NCI-H1092 treated with DMSO at 0.1 percent for 48 hours (cell line): ENCODE measurements at places on chromosomes 6 and 20.
A peak's percentile ranks its signal among the peaks of the same experiment; 100 is the strongest.

DNA sequence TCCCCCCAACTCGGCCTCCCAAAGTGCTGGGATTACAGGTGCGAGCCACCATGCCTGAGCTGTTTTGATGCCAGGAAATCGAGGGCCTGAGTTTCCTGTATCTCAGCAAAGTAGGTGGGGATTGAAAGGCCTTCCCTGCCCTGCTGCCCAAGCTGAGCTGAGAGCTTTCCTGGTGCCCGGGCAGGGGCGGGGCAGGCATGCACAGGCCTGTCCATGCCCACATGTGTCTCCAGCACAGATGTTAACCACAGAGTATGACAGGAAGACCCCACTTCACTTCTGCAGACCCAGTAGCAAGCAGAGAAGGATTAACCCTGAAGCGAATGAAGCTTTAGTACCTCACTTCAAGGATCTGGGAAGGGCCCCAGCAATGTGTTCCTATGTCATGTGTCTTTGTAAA is 66.0 kb downstream of the GPR6 start:
- no peak for DNase-seq

DNA sequence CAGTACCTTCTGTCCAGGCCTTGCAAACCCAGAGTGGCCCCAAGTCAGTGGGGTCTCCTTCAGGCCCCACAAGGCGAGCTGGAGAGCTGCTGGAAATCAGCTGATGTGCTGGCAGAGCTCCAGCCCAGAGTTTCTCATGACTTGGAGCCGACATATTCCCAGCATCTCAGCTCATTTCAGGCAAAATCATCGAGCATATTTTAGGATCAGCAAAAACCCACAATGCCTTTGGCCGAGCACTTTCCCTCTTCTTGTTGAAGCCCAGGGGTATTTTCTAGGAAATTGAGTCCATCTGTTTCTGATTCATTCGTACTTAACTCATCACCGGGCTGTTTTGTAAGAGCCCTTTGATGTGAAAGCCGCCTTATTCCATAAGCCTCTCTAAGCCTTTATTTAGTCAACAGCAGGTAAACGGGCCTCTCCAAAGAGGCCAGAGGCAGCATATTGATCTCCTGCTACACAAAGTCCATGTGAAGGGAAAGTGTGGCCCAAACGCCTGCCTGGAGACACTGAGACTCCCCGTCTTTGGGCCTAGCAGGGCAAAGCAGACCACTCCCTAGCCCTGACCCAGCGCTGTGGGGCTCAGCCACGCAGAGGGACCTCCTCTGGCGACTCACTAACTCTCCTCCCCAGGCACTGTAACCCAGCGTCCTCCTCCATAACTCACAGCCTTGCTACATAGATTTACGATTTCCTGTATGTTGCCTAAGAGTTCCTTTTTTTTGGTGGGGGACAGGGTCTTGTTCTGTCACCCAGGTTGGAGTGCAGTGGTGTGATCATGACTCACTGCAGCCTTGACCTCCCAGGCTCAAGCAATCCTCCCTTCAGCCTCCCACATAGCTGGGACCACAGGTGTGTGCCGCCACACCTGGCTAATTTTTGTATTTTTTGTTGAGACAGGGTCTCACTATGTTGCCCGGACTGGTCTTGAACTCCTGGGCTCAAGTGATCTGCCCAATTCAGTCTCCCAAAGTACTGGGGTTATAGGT is 12.1 kb upstream of the C20orf203 start:
- DNase-seq: no peak

- DNase-seq: no peak
Observed at GRCh38 chr6:75842191-75842590, 93.2 kb downstream of the MYO6 start.

DNA sequence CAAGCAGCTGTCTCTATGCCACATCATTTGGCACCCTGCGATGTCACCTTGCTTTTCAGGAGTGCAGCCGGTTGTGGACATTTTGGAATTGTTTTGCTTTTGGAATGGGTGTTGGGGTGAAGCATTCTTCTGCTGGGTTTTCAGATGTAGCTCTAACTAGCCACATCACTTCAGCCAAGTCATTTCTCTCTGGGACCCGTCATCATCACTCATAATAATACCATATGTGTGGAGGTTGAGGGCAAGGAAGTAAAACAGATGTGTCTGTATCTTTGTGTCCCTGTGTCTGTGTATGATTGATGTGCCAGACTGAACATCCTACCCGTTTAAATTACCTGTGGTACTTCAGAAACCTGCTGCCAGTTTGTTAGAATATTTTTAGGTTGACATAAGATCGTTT is 49.5 kb upstream of the TULP4 start:
- DNase-seq: no peak

- DNase-seq: no peak
Observed at GRCh38 chr6:125169058-125169457, 15.5 kb downstream of the TPD52L1 start.

GRCh38 chr20:650954-651353 is 2.0 kb downstream of the SRXN1 start:
- no peak for DNase-seq

DNA sequence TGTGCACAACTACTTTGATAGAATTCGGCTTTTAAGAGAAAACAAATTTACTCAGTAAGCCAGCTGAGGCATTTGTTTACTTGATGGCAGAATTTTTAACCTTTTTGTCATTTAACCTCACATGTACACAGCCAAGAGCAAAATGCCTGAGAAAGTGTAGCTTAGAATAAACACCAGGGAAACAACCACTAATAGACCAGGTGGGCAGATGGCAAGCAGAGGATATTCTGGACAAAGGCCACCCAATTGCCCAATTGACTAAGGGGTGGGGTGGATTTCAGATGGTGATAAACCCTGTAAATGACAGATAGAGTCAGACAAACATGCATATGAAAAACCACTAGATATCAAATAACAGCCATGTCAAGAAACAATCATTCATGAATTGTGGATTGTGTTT is 190.7 kb upstream of the FBXL4 start:
- DNase-seq: peak; percentile 40

GRCh38 chr6:83928286-83928685 is 68.8 kb downstream of the CYB5R4 start:
- DNase-seq: no peak

DNA sequence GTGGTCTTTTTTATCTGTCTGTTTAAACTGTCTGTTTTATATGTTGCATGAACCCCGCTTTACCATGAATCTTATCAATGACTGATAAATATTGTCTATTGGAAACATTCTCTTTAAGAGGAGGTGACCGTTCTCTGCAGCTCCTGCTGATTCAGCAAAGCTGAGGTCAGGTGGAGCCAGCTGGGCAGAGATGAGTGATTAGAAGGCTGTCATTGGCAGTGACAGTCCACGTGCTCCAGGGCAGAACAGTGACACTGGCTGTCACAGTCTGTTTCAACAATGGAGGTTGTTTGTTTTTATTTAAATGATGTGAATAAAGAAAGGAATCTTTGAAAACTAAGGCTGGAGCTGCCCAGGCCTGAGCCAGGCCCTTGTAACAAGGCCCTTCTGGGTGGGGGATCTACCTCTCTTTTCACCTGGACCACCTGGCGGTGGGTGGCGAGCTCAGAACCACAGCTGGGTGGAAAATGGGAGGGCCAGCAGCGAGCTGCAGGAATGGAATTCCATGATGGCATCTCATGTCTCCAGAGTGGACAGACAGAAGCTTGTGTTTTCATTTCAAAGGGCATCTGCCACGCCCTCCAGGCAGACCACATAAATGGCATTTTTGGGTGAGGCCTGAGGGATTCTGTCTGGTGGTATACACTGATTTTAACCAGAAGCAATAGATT is 12.6 kb downstream of the SYNJ2 start:
- no peak for DNase-seq

DNA sequence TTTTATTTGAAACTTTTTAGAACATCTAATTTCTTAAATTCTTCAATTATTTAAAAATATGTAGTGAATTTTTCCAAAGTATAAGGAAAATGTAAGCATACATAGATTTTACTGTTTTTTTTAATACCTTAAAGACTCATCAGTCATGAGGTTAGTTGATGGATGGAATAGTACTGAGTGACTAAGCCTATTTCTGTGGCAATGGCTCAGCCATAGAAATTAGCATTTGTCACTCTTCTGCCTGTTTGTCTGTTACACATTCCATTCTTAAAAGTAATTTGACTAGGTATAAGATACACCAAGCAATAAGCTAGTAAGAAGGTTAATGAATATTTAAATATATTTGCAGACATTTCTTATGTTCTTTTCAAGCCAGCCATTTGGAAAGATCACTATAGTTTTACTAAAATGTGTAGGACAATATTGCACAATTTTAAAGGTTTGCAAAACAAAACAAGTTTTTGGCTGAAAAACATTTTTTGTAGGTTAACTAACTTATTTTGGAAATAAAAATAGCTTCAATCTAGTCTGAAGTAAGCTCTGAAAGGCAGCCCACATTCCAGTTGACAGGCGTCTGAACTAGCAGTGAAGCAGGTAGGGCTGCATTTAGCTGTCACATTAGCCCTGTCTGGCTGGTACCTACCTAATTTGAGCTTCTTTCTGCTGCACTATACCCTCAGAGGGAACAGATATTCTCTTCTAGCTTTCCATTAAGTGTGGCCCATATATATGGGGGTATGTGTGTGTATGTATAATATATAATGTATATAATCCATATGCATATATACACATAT is 385.7 kb downstream of the GRIK2 start:
- DNase-seq: no peak
